Ovary (tissue), 10 donors: ENCODE measurements at places on chromosomes 3 and 15.

GRCh38 chr3:66297260-66297873 is 76.6 kb downstream of the SLC25A26 start:
- no peak for DNase-seq

GRCh38 chr15:54675241-54675640 is 521.5 kb downstream of the RSL24D1 start:
- DNase-seq = no peak

GRCh38 chr15:48144889-48145288 is 24.1 kb downstream of the SLC24A5 start:
- DNase-seq = no peak

DNA sequence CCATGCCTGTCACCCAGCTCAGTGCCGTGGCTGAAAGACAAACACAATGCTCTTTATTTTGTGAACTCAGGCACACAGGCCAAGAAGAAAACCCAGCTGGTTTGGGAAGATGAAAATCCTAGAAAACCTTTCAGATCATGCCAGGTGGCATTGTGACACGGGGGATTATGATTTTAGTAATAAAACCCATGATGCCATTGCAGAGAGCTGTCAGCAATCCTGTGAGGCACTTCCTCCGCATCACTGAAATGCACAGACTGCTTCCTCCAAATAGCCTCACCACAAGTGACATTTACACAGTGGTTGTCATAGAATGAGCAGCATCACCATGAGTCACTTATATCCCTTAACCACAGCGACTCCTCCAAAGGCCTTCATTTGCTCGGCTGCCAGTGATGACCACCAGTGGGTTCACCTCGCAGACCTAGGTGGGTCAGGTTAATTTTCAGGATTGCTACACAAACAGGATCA is 22.7 kb downstream of the ABHD6 start:
- no peak for DNase-seq

GRCh38 chr15:78790027-78790426 is 21.2 kb downstream of the ADAMTS7 start:
- no peak for DNase-seq

DNA sequence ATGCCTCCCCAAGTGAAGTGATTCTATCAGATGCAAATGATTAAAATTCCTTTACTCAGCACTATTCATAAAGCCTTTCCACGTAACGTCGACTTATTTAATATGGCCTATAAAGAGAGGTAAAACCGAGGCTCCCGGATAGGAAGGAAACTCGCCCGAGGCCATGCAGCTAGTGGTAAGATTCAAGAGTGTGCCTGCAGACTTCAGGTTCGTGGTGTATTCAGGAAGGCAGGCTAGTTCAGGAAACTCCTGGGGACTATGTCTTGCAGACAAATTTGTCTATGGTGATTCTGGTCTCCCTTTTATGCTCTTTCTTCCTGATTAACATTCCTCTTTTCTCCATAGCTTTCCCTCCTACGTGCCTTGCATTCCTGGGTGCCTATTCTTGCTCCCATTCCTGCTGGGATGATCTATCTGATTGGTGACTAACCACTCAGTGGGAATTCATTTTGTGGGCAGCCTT is 150.7 kb downstream of the SST start:
- DNase-seq = no peak

GRCh38 chr3:108388136-108389132 is 92.1 kb downstream of the HHLA2 start:
- no peak for DNase-seq

DNA sequence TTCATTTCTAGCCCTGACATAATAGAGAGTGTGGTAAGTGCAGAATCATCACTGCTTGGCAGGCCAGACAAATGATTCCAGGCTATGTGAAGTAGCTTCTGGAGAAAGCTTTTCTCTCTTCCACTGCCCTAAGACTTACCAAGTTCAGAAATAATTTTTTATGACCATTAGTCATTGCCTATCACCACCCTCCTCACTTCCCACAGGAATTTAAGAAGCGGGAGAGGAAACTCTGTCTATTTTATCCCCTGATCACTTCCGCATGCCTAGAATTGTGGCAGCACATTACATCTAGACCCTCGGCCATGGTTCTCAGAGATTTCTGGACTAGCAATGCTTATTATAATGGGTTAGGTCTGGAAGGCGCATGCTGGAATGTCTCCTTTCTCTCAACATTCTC is 397.8 kb upstream of the NR2F2 start:
- DNase-seq = no peak

DNA sequence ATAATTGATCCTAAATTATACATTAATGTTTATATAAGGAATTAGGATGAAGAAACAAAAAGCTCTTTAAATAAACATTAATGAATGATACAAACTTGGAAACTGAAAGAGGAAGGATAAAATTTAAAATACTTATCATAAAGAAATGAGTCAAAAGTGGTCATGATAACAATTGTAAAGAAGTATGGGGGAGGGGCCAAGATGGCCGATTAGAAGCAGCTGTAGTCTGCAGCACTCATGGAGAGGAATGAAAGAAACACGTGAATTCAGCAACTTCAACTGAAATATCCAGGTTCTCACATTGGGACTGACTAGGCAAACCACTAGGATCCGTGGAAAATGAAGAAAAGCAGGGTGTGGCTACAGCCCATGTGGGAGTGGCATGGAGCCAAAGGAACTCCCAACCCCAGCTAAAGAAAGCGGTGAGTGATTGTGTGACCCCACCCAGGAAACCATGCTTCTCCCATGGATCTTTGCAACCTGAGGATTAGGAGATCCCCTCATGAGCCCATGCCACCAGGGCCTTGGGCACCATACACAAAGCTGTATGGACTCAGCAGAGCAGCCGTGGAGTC is 13.1 kb upstream of the CP start:
- DNase-seq = no peak

DNA sequence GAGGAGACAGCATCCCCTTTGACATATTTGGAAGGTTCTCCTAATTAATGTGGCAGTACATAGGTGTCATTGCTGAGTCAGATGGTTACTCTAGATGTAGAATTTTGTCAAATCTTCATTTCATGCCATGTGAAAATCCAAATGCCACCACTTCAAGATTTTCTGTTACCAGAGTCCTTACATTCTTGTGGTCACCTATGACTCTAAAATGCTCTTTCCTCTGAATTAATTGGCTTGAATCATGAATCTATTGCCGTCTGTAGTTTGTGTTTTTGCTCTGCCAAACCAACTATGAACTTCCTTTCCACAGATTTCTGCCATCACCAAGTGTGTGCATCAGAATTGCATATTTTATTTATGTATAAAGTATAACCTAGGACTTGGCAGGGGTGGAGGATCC is 269.4 kb upstream of the ZPLD1 start:
- DNase-seq = no peak

DNA sequence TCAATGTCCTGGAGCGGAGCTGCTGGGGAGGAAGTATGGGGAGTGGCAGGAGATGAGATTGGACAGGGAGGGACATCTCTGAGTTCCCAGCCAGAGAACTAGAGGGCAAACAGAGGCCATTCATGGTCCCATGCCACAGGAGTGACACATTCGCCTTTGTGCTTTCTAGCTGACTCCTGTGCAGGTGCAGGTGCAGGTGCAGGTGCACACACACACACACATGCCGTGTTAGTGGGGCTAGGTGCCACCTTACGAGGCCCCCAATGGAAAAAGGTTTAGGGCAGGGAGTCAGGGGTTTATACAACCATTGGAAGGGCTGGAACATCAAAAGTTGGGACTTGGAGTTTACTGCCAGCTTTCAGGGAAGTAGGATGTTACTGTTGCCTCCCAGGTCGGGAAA is 52.0 kb downstream of the TPRA1 start:
- no peak for DNase-seq

GRCh38 chr3:129162729-129163579 is 2.1 kb upstream of the ISY1 start:
- DNase-seq = no peak

DNA sequence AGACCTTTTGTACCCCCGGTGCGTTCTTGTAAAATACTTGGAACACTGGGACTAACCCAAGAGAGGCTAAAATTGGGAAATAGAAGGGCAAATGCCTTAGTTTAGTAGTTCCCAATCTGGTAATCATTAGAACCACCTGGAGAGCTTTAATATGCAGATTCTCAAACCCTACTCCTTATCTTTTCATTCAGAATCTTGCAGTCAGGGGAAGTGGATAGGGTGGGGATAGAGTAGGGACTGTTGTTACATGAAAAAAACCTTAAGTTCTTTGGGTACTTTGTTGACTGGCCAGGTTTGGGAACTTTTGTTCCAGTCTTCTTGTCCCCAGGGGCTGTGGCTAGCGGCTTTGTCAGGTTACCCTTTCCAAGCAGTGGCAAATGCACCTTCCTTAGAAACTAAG is 15.9 kb downstream of the MAPKBP1 start:
- no peak for DNase-seq

- no peak for DNase-seq
These were observed 35.1 kb upstream of the P3H2 start for GRCh38 chr3:190155752-190156151.

DNA sequence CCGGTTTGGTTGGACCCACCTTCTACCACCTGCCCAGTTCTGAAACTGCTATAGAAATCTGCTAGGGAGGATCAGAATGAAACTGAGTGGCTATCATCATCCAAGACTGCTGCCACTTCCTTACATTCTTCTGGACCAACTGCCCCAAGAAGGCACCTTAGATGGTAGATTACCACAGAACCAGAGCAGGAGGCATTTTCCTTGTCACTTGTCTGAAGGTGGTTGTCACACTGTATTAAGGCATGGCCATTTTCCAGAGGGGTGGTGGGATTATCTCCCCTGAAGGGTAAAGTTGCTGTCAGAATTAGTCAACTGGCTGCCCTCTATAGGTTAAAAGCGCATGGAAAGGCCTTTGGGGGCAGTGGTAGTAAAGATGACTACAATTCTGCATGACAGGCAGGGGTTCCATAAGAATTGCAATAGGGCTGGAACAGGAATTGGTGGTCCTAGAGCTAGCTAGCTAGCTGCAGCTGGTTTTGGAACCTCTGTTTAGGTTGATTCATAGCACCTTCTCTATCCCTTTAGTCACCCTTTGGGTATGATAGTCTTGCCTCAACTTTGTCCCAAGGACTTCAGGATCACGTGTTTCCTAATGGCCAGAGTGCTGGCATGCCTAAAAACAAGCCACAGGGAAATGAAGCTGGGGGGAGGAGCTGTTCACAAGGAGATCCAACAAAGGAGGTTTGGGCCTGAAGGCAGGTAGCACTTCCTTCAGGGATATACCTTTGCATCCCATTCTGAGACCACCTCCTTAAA is 4.8 kb upstream of the CSPG5 start:
- no peak for DNase-seq

DNA sequence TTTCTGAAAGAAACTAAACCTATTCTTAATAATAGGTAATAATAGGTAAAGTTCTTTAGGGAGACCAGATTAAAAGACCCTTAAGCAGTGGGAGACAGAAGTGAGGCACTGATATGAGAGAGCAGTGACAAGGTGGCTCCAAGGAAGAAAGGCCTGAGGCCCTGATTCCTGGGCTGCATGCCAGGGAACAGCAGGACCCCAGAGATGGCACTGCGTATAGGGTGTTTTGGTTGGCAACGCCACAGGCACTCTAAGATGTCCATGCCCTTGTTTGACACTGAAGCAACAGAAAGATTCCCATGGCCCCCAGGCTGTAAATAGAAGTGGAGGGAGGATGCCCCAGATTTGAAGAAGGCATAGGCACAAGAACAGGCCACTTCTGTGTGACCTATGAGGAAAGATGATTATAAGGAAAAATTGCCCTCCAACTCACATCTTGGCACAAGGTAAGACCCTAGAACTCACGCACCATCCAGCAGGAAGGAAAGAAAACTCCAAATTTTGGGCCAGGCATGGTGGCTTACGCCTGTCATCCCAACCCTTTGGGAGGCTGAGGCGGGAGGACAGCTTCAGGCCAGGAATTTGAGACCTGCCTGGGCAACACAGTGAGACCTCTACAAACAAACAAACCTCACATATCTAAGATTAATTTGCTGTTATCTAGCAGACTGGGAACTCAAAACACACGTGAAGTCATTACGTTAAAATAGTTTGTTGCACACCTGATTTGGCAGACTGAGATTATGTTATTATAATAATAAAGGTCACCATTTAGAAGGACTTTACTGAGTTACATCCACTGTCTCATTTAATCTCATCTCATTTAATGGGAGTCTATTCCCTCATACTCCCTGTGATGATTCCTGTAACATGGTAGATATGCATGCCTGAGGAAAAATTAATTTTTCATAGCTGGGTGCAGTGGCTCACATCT is 10.5 kb upstream of the BLM start:
- DNase-seq = no peak

DNA sequence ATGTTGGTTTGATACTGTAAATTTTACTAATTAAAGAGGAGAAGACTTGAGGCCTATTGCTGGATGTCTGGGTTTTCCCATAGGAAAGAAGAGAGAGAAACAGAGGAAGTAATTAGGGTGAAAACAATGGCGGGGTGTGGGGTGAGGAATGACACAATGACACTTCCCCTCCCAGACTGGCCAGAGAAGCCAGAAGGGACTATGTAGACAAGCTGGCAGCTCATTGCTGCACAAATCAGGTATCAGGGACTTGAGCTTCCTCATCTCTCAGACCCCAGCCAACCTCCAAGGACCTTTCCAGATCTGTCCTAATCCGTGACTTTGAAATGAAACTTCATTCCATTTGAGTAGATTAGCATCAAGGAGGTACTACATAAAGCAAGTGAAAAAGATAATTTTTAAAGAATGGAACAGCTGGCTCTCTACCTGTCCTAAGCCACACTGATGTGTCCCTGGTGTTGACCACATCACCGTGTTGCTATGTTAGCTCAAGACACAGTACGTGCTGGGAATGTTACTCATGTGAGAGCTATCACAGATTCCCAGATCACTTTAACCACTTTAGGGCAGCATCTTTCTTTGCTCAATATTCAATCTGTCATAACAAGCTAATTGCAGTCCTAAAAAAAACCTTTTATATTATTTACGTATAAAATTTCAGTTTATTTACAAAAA is 22.2 kb downstream of the TMEM212 start:
- DNase-seq = no peak

- no peak for DNase-seq
These were observed 482.5 kb upstream of the TBL1XR1 start for GRCh38 chr3:177679568-177680471.

DNA sequence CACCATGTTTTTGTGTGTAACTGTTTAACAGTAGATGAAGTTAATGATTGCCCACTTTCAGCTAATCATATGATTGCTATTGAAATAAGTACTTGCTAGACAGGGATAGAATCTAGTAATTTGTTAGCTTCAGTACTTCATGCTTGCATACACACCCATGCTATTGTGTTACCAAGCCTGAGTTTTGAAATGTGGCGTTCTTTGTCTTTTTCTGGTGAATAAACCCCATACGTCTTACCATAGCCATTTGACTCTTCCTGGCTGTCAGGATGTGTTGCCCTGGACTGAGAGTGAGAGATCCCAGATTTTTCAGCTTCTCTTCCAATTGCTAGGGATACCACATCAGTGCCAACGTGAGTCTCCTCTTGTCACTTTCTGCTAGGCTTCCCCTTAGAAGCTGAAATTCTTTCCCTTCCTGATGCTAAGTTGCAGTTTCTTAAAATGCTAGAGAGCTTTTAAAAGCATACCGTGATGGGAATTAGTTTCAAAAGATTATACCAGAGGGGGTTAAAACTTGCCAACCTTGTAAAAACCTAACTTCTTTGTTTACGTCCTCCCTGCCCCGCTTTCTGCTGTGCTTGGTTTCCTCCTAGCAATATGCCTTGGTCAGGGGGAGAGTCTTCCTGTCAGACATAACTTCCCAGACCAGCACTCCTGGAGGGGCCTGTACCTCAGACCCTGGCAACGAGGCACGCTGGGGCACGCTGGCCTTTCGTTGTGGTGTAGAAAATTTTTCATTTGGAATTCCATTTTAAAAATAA is 62.9 kb upstream of the ULK4 start:
- DNase-seq = no peak
